CD4-positive, alpha-beta T cell treated with Interleukin-1 beta for 1 hour (primary cell): ENCODE measurements at places on chromosomes 7 and 10.

GRCh38 chr7:2687338-2687869 is 598 bp upstream of the AMZ1 start:
- DNase-seq: no peak

- no peak for DNase-seq
These were observed 227.3 kb upstream of the SP8 start for GRCh38 chr7:21013765-21014539.

- DNase-seq: no peak
These were observed 3.4 kb upstream of the ITGB1 start for GRCh38 chr10:32961343-32961894.

DNA sequence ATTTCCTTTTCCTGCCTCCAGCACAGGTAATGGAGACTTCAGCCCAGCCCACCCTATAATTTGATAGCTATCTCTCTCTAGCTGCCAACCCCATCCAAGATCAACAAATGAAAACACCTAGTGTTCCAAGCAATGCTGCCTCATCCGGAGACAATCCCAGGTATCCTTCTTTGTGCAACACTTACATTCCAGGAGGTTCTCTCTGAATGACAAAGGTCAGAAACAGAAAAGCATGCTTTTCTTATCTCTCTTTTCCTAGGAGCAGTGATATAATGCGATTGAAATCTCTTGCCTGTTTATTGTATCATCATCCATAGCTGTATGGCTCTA is 699.3 kb downstream of the INHBA start:
- no peak for DNase-seq
